ENCODE measurements at places on chromosomes 1 and 21.

- no peak for DNase-seq
Measured at GRCh38 chr1:182634306-182635072, 30.3 kb upstream of the RGS16 start.

DNA sequence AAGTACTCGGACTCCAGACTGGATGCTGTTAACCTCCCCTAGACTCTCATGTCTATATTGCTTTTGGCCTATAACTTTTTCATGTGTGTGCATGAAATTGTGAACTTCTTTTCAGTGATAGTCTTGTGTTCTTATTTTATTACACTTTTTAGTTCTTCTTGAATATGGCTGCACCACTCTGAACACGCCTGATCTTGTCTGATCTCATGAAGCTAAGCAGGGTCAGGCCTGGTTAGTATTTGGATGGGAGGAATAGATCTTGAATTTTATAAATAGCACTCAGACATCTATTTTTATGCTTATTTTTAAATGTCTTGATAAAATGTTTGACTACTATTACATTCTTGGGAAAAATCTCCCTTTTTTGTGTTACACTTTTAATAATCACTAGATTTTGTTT is 22.4 kb downstream of the TCP10L start:
- DNase-seq = no peak

DNA sequence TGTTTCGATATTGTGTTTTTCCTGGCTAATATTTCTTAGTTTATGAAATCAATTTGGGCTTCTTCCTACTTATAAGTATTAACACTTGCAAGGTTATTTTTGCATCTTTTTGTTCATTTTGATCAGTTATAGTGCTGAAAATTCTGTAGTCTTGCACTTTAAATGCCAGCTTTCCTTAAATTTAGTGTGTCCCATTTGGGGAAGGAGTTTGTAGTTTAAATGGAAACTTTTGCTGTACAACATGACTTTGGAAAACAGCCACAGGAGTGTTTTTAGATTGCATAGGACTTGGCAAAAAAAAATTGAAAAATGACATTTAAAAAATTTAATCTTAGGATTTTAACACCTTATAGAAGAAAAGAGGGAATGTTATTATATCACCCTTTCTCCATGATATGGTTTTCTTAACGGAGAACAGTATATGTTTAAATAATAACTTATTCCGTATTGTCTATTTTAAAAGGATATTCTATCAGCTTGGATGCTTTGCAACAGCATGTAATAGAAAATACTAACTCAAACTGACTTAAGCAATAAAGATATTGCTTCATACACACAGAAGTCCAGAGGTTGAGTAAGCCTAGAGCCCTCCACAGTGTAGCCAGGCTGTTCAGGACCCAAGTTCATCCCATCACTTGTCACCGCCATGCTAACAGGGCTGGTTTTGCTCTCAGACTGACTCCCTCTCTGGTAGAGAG is 53.8 kb downstream of the LYPLAL1 start:
- no peak for DNase-seq

- no peak for DNase-seq
Measured at GRCh38 chr1:35706846-35707600, 11.7 kb downstream of the C1orf216 start.

- DNase-seq = no peak
Measured at GRCh38 chr1:196685506-196685905, 33.7 kb downstream of the CFH start.

DNA sequence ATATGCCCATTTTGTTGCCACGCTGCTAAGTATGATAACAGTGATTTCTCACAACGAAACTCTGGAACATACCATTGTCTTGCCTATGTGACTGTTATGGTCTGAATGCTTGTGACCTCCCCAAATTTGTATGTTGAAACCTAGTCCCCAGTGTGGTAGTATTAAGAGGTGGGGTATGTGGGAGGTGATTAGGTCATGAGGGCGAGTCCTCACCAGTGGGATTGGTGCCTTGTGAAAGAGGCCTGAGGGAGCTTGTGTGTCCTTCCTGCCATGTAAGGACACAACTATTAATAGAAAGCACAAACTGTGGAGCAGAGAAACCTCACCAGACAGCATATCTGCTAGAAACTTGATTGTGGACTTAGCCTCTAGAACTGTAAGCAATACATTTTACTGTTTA is 84.6 kb downstream of the SELENOF start:
- no peak for DNase-seq

GRCh38 chr1:39409055-39409816 is 82.2 kb upstream of the BMP8A start:
- peak; percentile 55 for DNase-seq

GRCh38 chr21:41443562-41443961 is 17.5 kb downstream of the MX1 start:
- DNase-seq = no peak

DNA sequence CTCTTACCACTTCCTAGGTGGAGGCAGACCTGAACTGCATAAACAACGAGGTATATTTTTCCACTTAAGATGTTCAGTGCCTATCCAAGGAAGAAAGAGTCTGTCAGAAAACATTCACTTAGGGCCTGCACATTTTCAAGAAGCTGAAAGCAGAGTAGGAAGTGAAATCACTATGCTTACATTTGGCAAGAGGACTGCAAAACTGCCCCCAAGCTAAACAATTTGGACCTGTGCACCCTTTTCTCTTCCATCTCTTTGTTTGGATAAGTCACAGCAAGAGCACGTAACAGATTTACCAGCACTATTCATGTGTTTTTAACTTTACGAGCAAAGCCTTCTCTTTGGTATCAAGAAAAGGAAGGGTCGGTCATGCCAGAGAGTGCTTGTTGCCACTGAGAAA is 13.2 kb upstream of the BEND5 start:
- DNase-seq = no peak

DNA sequence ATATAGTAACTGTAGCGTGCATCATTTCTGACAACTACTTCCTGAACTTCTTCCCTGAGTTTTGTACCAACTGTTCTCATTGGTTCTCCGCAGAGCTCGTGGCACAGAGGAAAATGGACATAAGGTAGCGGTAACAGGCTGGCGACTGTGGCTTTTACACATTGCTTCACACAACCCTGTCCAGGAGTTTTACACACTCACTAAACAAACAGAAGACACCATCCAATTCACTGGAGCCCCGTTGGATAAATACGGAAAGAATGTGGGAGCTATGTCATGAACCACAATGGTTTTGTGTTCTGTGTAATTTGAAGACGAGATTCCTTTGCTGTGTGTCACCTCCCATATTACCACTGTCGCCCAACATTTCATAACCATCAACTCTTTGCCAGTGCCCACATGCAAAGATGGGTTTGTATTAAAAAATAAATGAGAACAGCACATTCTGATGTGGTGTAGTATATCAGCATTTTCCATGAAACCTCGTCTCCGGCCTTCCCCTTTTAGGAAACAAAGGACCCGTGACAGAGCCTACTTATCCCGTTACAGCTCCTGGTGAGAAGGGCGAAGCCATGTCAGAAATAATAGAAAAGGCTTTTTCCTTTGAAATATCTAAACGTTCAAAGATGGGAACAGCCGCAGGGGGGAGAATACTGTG is 47.4 kb upstream of the ENAH start:
- peak; percentile 99 for DNase-seq

DNA sequence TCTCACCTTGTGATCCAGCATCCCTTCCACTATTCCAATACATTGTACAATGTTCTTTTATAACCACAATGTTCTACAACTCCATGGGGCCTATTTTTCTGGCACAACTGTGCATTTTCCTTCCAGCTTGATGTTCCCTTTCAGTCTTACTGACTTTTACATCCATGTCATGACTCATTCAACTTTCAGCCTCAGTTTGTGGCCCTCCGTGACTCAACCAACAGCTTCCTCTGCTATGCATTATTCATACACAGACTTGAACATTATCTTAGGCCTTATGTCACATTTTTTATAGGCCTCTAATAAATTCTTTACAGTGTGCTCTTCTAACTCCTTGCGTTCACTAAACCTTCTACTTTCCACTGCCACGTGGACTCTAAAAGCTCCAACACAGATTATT is 119.4 kb upstream of the PRMT6 start:
- DNase-seq = peak; percentile 94

GRCh38 chr1:197677752-197678295 is 97.5 kb downstream of the DENND1B start:
- DNase-seq = no peak

- DNase-seq = no peak
Measured at GRCh38 chr1:176800978-176801513, 338.1 kb downstream of the PAPPA2 start.

- DNase-seq = no peak
Measured at GRCh38 chr1:27152004-27152828, 2.7 kb downstream of the SLC9A1 start.
